ENCODE measurements at places on chromosomes 2 and 18.

DNA sequence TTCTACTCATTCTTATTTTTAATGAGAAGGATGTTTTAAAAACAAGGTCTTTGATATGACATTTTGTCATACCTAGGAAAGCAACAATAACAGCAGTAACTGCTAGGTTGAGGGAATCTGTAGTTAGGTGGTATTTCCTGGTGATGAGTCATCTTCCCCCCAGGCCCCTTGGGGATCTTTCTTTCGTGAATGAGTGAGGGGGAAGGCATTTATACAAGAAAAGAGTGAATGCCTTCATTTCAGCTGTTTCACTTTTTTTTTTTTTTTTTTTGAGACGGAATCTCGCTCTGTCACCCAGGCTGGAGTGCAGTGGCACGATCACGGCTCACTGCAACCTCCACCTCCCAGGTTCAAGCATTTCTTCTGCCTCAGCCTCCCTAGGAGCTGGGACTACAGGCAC is 108.6 kb downstream of the MAP4K4 start:
- no peak for DNase-seq

DNA sequence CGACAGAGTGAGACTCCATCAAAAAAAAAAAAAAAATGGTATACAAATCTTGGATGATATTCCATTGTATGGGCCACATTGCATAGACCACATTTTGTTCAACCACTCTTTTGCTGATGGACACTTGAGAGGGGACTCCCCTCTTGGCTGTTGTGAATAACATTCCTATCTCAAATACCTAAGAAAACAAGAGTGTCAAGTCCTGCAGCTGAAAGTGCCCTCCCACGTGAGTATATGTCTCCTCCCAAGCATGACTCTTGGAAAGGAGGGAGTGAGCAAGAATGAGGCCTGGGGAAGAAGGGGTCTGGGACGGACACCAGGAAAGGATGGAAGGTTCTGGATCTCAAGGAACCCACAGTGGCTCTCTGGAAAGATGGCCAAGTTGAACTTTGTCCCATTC is 36.0 kb upstream of the NPAS2 start:
- DNase-seq = no peak

- DNase-seq = no peak
Observed at GRCh38 chr2:224041554-224041953, 2.5 kb upstream of the SERPINE2 start.

GRCh38 chr2:13252615-13253014 is 535.9 kb downstream of the TRIB2 start:
- no peak for DNase-seq

DNA sequence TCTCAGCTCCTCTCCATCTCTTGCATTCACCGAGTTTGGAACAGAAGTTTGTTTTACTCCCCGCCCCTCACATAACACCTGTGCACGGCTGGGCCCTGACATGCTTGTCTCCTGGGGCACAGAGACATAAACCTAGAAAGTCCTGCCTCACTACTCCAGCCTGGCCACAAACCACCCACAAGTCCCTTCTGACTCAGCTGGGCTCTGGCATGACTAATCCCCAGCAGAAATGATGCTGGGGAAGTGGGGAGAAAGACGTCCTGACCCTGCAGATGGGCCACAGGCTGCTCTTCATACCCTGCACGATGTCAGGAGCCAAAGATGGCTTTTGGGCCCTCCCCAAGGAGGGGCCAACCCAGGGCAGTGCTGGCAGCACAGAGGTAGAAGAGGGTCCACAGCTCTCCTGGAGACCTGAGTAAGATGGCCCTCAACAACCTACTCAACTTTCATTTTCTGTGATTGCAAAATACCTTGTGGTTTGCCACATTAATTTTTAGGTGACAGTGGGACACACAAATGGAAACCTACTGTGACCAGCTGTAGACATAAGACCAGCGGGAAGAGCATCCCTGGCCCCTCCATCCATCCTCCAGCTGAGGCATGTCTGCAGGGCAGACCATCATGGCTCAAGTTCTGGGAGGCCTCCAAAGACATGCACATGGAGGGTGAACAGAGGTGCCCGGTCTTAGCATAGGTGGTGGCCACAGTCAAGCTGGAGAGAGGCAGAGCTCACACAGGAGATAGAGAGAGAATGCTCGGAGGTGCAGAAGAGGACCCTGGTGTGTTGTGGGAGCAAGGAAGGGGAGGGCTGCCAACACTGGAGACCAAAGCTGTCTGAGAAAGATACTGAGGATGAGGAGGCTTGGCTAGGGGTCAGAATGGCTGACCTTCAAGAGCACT is 40.0 kb downstream of the DNMT3A start:
- DNase-seq = peak; percentile 20

DNA sequence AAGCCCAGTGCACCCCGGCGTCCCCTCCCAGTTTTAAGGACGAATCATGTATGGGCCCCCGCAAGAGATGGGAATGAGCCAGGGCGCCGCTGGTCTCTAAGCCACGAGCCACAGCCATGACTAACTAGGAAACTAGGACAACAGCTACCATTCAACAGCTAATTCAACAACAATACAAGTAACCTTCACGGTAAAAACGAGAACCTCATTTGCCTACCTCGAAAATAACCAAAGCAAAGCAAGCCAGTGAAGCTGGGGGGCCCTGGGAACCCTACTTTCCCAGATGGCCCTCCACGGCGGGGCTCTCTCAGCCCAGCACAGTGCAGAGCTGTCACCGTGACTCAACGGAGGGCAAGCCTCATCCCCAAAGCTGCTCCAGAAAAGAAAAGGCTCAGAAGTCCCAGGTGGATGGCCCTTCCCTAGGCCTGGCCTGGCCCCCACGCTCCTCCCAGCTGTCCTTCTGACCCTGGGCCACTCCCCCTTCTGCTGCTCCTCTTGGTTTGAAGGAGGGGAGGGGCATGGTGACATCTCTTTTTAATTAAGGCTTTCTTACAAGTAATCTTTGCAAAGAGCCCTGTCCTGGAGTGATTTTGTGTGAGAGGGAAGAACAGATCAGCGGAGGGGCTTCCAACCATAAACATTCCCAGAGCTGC is 126.3 kb downstream of the HDAC4 start:
- no peak for DNase-seq

DNA sequence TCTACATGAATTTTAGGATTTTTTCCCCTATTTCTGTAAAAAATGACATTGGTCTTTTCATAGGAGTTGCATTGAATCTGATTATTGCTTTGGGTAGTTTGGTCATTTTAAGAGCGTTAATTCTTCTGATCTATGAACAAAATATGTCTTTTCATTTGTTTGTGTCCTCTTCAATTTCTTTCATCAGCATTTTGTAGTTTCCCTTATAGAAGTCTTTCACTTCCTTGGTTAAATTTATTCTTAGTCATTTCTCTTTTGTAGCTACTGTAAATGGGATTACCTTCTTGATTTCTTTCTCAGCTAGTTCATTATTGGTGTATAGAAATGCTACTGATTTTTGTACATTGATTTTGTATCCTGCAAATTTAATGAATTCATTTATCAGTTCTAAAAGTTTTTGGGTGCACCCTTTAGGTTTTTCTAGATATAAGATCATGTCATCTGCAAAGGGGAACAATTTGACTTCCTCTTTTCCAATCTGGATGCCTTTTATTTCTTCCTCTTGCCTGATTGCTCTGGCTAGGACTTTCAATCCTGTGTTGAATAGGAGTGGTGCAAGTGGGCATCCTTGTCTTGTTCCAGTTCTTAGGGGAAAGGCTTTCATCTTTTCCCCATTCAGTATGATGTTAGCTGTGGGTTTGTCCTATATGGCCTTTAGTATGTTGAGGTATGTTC is 36.6 kb upstream of the AAK1 start:
- DNase-seq = no peak

DNA sequence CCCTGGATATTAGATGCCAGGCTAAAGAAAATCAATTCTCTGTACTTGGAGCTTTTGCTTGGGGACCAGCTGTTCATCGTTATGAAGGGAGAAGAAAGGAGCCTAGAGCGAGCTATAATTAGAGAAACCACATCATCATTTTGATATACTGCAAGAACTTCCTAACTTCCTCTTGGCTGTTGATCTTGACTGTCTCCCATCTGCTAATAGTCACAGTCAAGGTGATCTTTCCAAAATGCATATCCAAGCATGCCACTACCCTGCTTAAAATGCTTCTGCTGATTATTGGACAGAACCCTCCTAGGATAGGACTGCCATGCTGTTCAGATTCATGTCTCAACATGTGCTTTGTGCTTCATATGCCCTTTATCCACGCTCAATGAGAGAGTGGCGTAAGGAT is 54.8 kb downstream of the RAPGEF4 start:
- DNase-seq = peak; percentile 33

DNA sequence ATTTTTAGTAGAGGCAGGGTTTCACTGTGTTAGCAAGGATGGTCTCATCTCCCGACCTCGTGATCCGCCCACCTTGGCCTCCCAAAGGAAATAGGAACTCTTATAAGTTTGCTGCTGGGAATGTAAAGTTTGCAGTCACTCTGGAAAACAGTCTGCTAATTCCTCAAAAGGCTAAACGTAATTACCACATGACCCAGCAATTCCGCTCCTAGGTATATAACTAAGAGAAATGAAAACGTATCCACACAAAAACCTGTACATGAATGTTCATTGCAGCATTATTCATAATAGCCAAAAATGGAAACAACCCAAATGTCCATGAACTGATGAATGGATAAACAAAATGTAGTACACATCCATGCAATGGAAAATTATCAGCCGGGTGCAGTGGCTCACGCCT is 21.9 kb upstream of the ATRAID start:
- no peak for DNase-seq

- DNase-seq = no peak
Observed at GRCh38 chr2:37786191-37786698, 114.8 kb upstream of the CDC42EP3 start.

GRCh38 chr2:109466674-109467575 is 146.8 kb downstream of the SEPTIN10 start:
- DNase-seq = no peak

- no peak for DNase-seq
Observed at GRCh38 chr2:64943387-64944150, 45.6 kb upstream of the SLC1A4 start.

DNA sequence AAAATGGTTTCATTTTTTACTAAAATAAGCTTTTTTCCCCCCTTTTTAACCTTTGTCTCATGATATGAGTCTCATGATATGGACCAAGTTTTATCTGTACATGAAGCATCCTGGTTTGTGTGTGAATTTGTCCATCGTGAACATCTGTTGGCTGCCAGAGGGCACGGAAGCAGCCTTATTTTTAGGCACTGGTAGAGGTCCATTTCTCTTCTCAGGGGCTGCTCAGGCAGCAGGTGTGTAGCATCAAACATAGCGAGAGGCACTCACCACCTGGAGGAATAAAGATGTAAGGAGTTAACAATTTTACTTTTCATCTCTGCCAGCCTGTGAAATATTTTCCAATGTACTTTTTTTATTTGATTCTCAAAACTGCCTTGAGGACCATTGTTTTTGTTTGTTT is 134.5 kb downstream of the RHBDD1 start:
- no peak for DNase-seq

- no peak for DNase-seq
Observed at GRCh38 chr2:102131564-102131963, 11.0 kb upstream of the IL1R1 start.

GRCh38 chr2:85187069-85187468 is 53.9 kb downstream of the TCF7L1 start:
- DNase-seq = no peak

- no peak for DNase-seq
Observed at GRCh38 chr2:25446122-25446521, 104.4 kb upstream of the DNMT3A start.

DNA sequence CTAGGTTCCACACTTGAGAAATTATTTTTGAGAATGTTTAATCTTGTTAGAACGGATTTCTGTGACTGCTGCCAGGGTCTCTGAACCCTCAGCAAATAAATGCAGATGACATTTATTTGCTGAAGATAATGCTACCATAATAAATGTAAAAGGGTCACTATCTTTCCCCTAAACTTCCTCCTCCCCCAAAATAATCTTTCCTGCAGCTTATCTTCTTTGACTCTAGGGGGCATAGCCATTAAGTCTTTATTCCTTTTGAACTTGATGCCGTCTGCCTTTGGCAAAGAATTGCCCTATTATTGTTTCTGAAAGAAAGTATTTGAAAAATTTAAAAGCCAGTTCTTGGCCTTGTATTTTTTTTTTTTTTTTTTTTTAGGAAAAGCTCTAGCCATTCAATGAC is 63.6 kb upstream of the ACSL3 start:
- no peak for DNase-seq

DNA sequence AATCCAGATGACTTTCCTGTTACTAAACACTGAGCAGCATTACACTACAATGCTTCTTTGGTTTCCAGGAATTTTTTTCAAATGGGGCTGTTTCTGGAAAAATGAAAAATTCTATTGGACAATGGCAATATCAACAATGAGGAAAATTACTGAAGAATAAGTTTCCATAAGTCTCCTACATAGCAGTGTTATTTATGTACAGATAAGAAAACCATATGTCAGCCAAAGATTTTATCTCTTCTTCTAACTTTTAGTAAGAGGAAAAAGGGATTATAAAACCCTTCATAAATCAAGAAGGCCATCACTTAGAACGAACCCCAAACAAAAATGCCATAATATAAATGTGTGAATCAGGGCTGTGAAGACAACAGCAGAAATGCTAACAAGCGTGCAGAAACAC is 31.6 kb upstream of the NOSTRIN start:
- DNase-seq = no peak

- no peak for DNase-seq
Observed at GRCh38 chr2:60317844-60318243, 235.6 kb downstream of the BCL11A start.

DNA sequence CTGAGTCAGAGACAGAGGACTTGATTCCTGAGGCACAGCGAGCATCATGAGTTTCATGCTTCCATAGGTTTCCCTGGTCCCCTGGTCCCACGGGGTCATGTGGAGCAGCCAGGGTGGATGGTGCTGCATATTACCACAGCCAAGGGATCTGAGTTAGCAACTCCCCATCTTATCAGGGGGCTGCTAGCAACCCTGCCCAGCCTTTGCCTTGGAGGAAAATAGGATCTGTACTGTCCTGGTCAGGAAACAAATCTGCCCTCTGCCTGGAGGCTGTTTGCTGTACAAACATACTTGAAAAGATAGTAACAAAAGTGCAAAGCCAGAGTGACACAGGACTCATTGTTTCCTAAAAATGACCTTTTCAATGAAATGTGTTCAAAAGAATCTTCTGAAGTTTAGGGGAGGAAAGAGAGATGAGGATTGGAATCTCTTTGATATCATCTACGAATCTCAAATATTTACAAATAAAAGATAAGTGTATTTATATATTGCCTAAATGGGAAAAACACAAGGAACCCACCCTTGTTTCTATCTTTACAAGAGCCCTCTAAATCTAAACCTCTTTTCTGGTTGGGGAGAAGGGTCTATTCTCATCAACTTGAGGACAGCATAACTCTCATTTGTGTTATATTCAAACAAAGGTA is 194.8 kb downstream of the CD226 start:
- no peak for DNase-seq
